ENCODE measurements at places on chromosomes 16 and 17. TPM values are rescaled to one million over a fixed set of nuclear protein-coding genes. Genes with fewer than 3 reads are reported as not detected.

The SLFN14 gene
- 0.19 TPM for total RNA-seq

The WNK4 gene
- 0.38 TPM for total RNA-seq

The HERPUD1 gene
- 140 TPM for total RNA-seq

The MYO15A gene
- 0.27 TPM for total RNA-seq

The STH gene
- not detected for total RNA-seq

The ASGR2 gene
- not detected for total RNA-seq

The CFAP97D1 gene
- not detected for total RNA-seq

The NPIPB12 gene
- total RNA-seq, result 63.5 TPM

The EPOP gene
- 56.7 TPM for total RNA-seq

The ASPA gene
- total RNA-seq, result not detected

The CDK3 gene
- total RNA-seq, result 4.1 TPM

The HID1 gene
- total RNA-seq, result 1.9 TPM
